NAMALWA (cell line): ENCODE measurements at places on chromosomes 2 and 18.

DNA sequence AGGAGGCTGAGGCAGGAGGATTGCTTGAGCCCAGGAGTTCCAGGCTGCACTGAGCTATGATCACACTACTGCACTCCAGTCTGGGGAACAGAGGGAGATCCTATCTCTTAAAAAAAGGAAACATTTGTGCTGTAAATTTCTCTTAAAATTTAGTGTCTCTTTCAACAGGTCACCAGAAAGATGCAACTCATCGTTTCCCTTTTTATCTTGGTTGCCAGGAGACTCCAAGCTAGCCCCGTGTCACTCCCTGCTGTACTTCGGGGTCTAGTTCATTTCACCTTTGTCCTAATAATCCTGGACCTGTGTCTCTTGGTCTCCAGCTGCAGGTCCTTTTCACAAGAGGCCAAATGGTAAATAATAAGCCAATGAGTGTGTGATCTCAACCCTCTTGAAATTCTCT lies 7.1 kb downstream of the HS1BP3 start:
- no peak for DNase-seq

DNA sequence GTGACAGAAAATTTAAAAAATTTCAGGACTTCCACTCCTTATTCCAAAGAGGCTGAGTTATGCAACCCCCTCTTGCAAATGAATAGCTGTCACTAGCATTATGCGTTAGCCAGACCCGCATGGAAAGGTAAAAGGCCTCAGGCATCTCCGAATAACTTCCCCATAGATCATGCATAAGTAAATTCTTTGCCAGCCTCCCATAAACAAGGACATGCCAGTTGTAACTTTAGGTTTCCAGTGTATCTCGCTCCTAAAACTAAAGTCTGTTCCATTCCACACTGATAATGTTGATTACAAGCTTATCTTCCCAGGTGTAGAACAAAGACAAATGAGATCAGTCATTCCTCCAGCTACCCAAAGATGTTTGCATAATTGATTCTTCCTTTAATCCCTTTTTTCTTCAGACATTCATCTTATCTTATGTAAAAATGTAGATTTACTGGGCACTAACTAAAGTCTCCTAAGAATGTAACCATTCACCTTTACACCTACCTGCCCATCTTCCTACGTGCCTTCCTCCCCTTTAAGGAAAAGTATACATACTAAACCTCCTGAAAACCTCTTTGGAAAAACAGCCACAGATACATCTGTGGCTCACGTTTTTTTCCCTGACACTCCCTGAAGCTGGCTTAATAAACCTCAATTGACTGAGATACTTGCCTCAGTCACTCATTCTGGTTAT lies 13.6 kb upstream of the NFU1 start:
- DNase-seq, result no peak

- DNase-seq, result no peak
These were observed 192.0 kb upstream of the TANK start for GRCh38 chr2:160968183-160968582.

DNA sequence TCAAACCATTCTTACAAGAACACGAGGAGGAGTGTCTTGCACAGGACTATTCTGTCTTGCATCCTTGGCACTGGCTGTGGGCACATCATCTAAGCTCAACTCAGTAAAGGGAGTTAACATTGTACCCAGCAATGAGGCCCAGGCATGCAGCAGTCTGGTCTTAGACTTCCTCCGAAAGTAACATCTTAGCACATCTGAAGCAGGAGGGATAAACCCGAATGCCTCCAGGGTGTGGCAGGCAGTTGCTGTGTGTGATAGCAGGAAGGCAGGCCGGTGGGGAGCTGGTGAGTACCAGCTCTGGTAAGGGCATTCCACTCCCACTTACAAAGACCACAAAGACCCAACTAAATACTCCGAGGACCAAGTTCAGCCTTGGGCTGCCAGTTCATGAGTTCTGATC lies 206.3 kb downstream of the TSN start:
- DNase-seq, result no peak

DNA sequence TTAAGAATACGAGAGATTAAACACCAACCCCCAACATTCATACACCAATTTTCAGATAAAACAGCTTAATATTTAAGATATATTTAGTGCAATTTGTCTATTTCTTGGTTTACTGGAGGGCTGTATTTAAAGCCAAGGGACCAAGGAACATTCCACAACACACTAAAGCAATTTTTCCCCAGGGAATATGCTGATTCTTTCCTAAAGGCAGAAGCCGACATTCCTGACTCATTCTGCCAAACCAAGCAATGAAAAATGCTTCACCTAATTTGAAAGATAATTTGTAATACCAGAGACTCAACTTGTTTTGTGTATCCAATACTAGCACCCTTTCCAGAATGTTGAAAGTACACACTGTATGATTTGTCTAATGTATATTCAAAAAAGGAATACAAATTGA lies 1267.6 kb upstream of the PIK3C3 start:
- no peak for DNase-seq

GRCh38 chr18:73446502-73446901 lies 578.7 kb upstream of the NETO1 start:
- no peak for DNase-seq

GRCh38 chr2:50564766-50565165 lies 467.2 kb downstream of the NRXN1 start:
- DNase-seq, result no peak

GRCh38 chr2:9548506-9548905 lies 7.1 kb downstream of the ADAM17 start:
- DNase-seq, result peak; percentile 87

GRCh38 chr2:241950413-241951315 lies 81.1 kb downstream of the RTP5 start:
- peak; percentile 66 for DNase-seq

GRCh38 chr2:529852-530251 lies 147.4 kb downstream of the TMEM18 start:
- DNase-seq, result no peak

GRCh38 chr2:19902216-19902740 lies 495 bp upstream of the TTC32 start:
- DNase-seq, result no peak

DNA sequence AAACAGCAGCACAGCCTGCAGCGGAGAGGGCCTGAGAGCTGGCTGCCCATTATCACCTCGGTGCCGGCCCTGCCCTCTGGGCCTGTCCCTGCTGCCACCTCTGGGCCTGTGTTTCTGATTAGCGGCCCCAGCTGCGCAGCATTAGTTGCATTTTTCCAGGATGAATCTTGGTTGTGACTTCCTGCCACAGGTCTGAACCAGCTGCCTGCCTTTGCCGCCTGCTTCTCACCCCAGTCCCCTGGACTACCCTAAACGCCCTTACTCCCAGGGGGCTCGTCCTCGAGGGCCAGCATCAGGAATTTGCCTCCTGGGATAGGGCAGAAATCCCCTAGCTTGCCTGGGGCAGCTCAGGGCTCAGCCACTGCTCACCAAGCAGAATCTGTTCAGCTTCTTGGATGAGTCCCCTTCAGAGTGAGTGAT lies 342.8 kb downstream of the DYSF start:
- DNase-seq, result no peak

DNA sequence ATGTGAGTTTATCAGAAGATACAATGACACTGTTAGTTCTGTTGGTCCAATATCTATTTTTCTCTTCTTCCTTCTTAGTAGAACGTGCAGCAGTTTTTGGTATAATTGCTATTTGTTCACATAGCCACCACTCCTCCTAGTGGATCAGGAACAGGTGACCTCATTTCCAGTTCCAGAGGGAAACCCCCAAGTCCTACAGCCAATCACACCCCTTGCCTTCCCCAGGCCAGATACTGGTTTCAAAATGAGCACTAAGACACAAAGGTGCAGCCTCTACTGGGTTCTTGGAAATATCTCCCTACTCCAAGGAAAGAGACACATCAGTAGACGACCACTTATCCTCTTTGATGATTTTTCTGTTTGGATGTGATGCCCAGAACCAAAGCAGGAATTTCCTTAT lies 103.2 kb downstream of the TCF4 start:
- DNase-seq, result no peak

DNA sequence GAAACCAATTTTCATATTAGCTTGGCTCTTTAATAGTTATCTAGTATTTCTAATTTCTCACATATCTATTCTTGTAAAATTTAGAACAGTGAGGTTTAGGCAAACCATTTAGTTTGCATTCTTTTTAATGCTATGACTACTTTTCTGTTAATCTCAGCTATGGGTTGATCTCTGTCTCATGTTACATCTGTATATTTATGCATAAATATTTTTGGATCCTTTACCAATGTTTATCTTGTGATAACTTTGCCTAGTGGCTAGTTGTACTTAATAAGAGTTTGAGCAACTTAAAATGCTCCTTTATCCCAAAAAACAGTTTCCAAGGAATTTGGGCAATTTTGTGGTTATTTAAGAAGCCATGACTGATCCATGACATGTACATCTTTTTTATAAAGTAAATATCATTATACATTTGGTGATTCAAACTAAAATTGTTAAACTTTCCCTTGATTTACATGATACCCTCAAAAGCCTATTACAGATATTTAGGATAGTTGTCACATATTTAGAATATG lies 86.3 kb downstream of the R3HDM1 start:
- no peak for DNase-seq

GRCh38 chr18:6021306-6022073 lies 126.2 kb upstream of the TMEM200C start:
- DNase-seq, result no peak

DNA sequence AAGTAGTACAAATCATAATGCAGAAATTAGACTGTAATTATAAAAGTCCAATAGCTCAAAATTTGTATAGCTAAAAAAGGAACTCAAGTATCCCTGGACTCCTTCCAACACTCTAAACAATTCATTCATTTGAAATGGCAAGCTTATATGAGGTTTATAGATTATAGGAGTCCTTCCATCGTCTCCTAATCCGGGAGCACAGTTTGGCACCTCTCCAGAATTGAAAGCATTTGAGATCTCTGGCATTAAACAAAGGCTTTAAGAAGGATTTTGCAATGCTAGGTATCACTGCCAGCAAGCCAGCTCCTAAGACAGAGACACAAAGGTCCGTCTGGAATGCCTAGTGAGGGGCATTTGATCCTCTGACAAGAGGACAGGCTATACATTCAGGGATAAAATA lies 90.9 kb downstream of the ACVR1 start:
- DNase-seq, result no peak

DNA sequence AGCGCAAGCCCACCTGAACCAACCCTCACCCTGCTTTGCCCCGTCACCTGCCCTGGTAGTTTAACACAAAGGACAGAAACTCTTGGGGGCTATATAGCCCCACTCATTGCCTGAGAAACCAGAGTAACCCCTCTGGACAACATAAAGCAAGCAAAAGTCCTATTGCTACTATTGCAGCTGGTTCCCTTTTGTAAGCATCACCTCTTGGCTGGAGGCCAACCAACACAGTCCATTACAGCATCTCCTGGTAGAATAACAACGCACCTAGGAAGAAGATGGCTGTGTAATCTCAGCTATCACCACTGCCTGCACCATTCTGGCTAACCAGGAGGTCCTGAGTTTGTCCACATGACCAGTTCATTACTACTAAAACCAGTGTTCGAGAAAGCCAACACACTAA lies 36.4 kb downstream of the FLACC1 start:
- peak; percentile 7 for DNase-seq

GRCh38 chr2:217551252-217551899 lies 451.4 kb downstream of the TNS1 start:
- no peak for DNase-seq
